ENCODE measurements at places on chromosomes 7 and 10. TPM values are rescaled to one million over a fixed set of nuclear protein-coding genes. Genes with fewer than 3 reads are reported as not detected.

The MALRD1 gene
- 0.08 TPM for total RNA-seq

DNA sequence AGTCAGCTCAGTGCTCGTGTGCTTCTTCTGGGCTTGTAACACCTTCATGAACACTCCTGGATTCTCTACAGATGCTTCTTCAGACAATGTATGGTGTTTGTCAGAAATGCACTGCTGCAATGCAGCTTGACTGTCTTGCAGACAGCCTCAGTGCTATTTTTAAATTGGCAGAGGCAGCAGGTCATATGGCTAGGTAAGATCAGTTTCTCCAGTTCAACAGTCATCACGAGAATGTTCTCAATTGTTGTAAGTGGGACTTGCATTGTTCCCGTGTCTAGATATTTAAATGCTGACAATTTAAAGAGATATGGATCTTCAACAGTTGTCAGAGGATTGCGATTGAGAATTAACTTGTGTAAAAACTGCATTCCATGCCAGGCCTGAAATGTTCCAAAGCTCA, 7.6 kb upstream of the ACBD5 start:
- no peak for DNase-seq

GRCh38 chr10:131872011-131872826, 28.6 kb upstream of the PPP2R2D start:
- DNase-seq: no peak

GRCh38 chr7:43520201-43520600, 62.7 kb upstream of the STK17A start:
- DNase-seq: no peak

DNA sequence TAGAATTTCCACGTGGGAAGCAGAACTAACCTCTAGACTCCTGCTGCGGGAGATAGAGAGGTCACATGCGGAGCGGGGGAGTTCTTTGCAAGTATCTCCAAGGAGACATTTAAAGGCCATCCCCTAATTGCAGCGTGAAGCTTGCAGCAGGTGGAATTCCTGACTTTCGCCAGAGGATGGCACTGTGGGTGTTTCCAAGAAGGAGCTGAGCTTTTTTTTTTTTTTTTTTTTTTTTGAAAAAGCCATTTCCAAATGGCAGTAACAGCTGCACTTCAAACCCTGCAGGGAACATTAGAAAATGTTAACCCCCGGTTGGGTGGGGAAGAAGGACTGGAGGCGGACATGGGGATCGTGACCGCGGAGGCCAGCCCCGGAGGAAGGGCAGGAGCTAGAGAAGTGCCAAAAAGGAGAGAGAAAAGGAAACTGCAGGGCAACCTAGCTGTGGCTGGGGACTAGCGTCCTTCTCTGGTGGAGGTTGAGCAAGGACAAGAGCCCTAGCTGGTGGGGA, 487.7 kb downstream of the TYW1 start:
- DNase-seq: peak; percentile 21

- no peak for DNase-seq
Observed at GRCh38 chr10:92967641-92968040, 93.0 kb upstream of the CYP26C1 start.

GRCh38 chr10:12777840-12778585, 223.5 kb downstream of the CCDC3 start:
- no peak for DNase-seq

DNA sequence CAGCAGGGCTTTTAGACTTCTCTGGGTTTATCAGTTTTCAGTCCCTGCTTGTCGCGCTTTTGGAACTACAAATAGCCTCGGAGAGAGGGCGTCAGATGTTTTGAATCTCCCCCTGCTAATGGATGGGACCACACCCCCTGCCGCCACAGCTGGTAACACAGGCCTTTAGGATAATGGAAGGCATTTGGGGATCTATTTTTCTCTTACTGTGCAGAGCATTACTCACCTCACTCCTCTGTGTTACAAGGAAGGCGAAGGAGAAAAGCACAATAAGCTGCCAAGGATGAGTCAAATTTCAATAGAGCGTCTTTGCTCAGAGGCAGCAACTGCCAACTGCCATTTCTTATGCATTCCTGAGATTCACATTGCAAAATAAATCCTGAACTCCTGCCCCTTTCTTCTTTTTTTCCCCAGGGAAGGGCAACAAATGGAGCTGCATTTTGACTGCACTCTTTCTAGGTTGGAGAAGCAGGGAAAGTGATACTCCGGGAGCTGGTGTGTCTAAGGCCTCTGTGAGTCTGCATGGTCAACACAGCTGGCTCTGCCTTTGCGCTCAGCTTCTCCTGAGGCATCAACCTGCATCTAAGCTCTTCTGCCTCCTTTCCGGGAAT, 31.5 kb upstream of the SMNDC1 start:
- peak; percentile 87 for DNase-seq

- DNase-seq: no peak
Observed at GRCh38 chr10:124741922-124742412, 2.2 kb downstream of the FAM53B start.

- no peak for DNase-seq
Observed at GRCh38 chr10:77552252-77552651, 85.4 kb downstream of the KCNMA1 start.

DNA sequence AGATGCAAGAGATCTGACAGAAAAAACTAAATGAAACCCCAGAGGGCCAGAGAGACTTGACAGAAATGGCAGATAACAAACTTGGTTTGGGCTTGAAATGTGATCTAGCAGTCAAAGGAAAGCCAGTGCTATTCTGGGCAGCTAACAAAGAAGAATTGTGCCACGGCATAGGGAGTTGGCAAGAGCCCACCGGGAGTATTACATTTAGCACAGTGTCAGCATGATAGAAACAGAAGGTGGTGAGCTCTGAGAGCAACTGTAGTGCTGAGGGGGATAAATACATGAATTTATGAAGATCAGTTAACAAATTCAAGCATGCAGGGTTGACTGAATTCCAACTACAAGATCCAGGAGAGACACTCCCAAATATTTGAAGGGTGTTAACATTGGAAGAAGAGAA, 91.1 kb downstream of the AHCYL2 start:
- no peak for DNase-seq

DNA sequence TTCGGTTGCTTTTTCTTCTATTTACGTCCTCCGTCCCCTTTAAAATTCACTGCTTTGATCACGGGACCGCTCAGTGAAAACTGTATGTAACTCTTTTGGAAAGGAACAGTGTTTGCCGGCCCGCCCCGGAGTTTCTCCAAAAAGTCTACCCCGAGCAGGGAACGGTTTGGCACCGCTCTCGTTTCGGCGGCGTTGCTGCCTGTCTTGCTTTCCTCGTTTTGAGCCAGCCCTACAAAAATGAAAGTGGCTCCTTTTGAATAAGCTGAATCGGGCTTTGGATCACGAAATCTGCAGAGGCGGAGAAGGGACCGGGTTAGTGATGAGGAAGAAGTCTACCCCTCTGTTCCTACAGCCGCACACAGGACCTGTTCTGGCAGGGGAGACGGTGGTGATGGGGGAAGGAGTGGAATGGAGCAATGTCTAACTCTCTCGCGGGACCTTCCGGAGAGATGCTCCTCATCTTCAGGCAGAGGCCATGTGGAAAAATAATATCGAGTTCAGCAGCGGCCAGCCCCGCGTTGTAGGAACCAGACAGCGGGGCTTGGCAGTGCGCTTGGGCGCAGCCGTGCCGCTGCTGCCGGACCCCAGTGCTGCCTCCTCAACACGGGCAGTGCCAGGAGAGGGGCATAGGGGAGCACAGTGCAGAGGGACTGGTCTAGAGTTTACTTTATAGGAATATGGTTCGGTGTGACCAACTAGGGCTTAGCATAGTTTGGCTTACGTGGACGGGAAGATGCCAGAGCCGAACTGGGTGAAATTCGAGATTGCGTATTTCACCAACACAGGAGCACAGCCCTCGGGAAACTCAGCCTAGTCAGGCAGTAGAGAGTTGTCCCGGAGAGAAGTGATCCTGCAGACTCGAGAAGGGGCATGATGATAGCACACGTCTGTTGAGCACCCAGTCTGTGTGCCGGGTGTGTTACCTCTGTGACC, 1.4 kb downstream of the HTRA1 start:
- DNase-seq: no peak

- DNase-seq: no peak
Observed at GRCh38 chr10:61078542-61079275, 134.7 kb upstream of the RHOBTB1 start.

DNA sequence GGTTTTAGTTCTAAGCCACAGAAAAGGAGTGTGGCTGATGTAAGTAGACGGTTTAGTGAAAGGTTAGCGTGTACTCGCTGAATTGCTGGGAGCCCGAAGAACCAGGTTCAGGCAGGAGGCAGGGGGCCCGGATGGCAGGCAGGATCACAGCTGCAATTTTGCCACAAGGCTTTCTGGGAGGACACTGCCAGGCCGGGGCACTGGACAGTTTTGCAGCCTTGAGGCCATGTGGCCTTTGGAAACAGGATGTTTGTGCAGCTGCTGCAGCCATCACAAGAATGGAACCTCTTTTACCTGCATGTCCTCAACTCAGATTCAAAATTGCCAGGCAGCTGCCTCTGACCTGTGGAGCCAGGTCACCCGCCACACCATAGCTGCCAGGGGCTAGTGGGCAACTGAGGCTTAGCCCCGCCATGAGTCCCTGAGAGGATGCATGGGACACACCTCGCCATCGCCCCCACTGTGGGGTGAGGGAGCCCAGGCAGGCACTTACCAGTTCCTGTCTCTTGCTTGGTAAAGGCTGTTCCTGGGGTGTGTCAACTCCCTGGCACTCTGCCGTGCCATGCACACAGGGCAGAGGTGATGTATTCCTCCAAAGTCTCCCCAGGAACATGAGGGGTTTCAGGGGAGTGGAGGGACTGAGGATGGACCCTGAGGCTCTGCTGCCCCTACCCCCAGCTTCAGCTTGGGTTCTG, 188.6 kb downstream of the RPS24 start:
- DNase-seq: no peak

DNA sequence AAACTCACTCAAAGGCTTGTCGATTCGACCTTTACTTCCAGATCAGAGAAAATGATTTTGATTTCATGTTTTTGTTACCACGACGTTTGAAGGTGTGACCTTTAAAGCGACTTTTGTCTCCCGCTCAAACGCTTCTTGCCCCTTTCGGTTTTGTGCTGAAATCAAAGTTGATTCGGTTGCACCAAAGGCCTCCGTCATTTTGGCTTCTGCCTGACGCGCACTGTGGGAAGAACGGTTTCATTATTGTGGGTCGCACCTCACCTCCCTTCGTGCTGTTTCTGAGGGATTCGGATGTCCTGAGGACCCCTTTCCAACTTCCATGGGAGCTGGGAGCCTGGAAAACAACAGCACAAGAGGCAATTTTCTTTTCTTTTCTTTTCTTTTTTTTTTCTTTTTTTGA, 176.9 kb downstream of the DNAJB6 start:
- DNase-seq: no peak

- DNase-seq: no peak
Observed at GRCh38 chr7:120856198-120856597, 1.7 kb downstream of the TSPAN12 start.

GRCh38 chr10:93875032-93875358, 18.8 kb upstream of the SLC35G1 start:
- DNase-seq: no peak

Data from kidney epithelial cell (primary cell).